ENCODE measurements at places on chromosomes 7 and 10.

- no peak for DNase-seq
Observed at GRCh38 chr7:27576360-27576944, 86.2 kb downstream of the HIBADH start.

- DNase-seq = no peak
Observed at GRCh38 chr10:103569896-103570295, 76.4 kb downstream of the NEURL1 start.

GRCh38 chr10:49115015-49115795 lies at the start of gene VSTM4:
VSTM4 (minus strand) TSS chr10:49115522; CDS start chr10:49115485, 37 bp downstream.
- DNase-seq = no peak

- no peak for DNase-seq
Observed at GRCh38 chr10:114031073-114031972, 12.3 kb upstream of the ADRB1 start.

GRCh38 chr7:17554341-17555015 lies 256.0 kb downstream of the AHR start:
- DNase-seq = no peak

DNA sequence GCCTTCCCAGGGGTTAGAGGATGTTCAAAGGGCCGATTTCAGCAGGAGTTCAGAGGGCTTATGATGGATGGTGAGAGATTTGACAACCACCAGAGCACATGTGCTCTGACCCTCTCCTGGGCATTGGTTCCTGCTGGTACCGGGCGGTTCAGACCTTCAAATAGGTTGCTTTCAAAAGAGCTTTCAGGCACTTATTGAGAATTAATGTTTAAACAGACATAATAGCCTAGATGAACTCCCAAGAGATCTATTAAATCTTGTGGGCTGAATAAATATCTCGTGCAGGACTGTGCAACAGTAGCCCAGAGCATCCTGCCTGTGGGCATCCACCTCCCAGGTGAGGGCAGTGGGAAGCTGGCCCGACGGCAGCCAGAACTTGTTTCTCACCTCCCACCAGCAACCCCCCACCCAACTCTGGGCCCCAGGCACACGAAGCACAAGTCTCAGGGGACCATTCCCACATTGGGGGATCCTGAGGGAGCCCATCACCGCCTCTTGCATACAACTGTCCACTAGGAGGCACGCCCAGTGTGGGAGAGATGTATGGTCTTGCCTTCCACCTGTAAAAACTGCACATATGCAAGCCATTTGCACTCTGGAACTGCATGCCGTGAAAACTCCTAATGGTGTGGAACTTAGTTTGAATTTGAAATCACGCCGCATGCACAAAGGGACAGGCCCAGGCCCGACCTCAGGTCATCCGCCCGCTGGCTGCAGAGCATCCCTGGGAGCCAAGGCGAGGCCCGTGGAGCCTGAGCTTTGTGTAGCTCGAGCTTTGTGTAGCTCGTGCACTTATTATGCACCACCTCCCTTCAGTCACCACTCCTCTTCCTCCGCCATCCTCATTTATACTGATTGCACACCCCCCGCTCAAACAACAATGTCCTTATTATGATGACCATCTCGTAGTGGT lies 147.8 kb downstream of the ADCY1 start:
- no peak for DNase-seq

GRCh38 chr7:129906700-129907099 lies 46.1 kb downstream of the UBE2H start:
- no peak for DNase-seq

- DNase-seq = no peak
Observed at GRCh38 chr7:82578430-82578829, 134.9 kb upstream of the CACNA2D1 start.

GRCh38 chr10:58585435-58585834 lies 72.8 kb downstream of the BICC1 start:
- no peak for DNase-seq

DNA sequence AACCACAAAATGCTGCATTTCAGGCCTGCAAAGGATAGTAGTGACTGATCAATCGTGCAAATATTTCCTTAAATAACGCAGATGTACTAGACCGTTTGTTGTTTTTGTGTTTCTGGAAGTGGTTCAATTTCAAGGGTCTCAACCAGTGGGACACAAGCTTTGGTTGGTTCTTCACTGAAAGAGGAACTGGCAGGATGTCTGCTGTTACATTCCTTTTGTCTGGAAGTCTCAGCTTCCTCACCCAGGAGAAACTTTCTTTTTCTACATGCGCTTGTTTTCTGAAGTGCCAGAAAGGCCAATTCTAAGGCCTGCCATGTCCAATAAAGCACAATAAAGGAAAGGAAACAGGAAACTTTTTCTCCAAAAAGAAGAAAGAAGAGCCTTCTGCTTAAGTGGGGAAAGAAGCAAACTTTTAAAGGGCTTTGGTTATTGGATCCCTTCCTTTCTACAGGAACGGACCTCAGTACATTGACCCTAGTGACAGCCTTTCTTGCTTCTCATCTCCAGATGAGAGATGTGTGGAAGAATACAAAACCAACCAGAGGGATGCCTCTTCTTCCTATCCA lies 4.1 kb downstream of the DKK1 start:
- no peak for DNase-seq

DNA sequence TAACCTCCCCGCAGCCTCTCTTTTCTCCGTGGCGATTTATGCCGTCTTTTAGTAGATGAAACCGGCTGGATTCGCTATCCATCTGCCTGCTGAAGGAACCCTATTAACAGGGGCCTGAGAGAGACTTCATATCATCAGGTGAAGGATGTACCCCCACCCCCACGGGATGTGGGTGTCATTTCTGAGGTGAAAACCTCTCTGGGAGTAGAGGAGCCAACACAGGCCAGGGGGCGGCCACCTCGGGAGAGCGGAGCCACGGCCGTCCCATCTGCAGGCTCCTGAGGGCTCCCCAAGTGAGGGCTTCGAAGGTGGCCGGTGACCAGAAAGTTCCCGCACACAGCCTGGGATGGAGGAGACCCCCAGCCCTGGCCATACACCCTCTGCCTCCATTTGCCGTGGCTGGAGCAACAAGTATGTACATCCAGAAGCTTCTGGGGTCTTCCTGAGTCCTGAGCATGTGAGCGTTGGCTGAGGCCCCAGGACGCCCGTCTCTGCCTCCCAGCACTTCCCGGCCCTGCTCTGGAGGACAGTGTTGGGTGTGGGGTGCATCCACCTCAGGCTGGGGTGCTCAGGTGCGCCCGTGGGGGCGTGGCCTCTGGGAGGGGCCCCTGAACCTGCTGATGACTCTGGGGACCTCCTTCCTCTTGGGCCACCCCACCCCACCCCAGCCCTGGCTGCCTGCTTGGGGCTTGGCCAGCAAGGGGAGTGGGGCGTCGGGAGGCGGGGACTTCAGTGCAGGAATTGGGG lies 84.7 kb downstream of the NKX6-2 start:
- DNase-seq = no peak

DNA sequence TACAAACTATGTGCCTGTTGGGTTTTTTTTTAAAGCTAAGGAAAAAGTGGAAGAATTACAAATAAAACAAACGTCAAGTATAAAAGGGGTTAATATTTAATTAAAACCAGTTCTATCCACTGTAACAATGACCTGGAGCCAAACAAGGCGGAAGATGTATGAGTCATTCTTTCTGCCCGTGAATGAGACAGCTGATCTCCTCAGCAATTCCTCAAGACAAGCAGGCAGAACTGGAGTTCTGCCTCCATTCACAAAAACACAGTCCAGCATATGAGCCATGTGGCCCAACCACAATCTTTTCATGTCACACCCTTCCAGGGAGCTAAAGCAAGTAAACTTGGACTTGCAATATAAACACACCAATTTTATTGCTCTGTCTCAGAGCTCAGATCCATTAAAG lies 8.4 kb downstream of the ETV1 start:
- no peak for DNase-seq

DNA sequence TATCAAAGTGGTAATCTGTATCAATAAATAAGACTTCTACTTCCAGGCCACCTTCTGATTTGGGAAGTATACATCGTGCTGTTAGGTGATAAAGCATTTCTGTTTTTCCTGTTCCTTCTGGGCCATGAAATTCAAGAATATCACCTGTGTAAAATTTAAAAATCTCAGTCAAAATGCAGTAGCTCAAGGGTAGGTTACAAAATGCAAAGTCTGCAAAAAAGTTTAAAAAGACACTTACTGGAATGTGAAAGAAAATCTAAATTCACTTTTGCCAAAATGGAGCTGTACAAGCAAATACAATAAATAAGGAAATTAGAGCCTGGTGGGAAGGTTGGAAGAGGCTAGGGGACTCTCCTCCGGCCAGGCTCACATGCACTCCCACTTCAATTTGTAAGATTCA lies 26.7 kb downstream of the XRCC2 start:
- DNase-seq = no peak

- no peak for DNase-seq
Observed at GRCh38 chr10:129187331-129187730, 279.7 kb upstream of the MGMT start.

DNA sequence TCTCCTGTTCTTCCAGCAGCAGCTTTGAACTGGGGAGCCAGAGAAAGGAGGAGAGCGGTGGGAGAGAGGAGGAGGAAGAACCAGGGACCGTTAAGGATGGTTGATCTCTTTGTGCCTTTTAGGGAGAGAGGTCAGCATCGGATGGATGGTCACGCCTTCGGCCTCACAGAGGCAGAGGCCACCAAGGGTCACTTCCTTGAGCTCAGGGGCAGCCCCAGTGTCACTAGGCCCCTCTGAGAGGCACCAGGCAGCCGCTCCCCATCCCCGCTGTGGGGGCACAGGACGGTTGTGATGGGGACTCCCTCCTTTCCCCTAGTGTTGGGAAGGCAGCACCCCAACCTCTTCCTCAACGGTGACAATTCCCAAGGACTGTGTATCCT lies 121.4 kb downstream of the DNAJB6 start:
- no peak for DNase-seq

GRCh38 chr7:146655928-146656797 lies 539.6 kb downstream of the CNTNAP2 start:
- DNase-seq = no peak

GRCh38 chr10:35136263-35136815 lies 9.7 kb downstream of the CREM start:
- DNase-seq = no peak

- no peak for DNase-seq
Observed at GRCh38 chr10:115214829-115215228, 121.7 kb downstream of the ATRNL1 start.

DNA sequence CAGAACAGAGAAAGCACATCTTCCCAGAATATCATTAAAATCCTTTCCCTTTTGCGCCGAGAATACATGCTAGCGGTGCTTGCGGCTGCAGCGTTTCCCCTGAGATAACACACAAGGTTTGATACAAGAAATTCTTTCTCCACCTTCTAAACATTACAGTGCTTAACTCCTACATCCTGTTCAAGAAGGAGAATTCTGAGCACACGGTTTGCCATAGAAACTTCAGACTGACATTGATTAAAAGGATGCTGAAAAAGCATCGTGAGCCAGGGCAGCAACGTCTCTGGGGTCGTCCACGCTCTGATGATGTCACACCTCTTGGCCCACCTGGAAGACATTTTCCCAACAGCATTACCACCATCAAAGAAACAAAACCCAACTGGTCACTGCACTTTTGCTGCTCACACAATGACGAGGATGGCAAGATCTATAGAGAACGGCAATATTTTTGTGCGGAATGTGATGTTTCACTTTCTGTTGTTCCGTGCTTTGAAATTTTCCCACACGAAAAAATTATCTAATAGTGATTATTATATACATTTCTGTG lies 27.0 kb upstream of the PRSS1 start:
- DNase-seq = no peak

DNA sequence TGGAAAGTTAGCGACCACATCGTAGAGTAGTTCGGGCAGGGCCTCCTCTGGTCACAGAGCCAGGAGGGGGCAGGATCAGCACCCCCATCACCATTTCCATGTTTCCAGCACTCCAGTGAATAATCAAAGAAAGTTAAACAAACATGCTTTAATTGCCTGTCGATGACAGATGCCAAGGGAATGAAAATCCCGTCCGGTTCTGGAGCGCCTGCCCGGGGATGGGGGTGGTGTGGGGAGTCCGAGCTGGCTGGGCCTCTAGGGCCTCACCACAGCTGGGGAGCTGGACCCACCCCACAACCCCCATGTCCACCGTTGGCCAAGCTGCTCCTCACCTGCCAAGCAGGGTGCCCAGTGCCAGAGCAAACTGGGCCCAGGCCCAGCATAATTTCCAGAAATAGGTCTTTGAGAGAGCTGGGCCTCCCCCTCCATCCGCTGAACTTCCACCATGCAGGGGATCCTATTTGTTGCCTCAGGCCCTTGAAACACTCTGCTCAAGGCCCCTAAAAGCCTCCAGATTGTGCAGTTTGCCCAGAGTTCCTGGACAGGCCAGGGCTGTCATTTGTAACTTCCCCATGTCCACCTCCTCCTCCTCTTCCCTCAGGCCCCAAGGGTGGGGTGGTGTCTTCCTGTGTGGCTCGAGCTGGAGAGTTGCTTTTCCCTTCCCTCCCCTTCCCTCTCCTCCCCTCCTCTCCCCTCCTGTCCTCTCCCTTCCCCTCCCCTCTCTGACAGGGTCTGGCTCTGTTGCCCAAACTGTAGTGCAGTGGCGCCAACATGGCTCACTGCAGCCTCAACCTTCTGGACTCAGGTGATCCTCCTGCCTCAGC lies 101.0 kb downstream of the MYL10 start:
- DNase-seq = no peak

- DNase-seq = no peak
Observed at GRCh38 chr10:129521161-129522025, 54.4 kb downstream of the MGMT start.

DNA sequence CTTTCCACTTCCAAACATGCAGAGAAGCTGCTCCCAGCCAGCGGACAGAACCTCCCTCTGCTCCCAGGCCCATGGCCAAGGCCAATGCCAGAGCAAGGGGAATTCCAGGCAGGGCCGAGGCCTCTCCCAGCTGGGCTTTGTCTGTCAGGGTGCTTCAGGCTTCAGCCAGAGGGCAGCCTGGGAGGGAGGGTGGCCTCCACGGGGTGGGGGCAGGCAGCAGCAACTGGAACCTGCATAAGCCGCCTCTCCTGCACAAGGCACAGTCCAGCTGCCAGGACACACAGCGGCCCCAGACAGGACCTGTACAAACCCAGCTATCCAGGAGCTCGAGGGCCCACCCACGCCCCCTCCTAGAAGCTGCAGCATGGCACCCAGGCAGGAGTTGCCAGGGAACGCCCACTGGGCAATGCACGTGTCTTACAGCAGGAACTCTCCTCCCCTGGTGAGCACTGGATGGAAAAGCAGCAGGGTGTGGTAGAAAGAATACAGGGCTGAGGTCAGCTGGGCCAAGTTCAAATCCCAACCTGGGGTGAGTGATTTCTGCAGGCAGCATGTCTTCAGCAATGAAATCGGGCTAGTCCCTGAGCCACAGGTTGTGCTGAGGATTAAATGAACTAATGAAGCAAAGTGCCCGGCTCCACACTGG lies 7.6 kb downstream of the FAM53B start:
- no peak for DNase-seq

- DNase-seq = no peak
Observed at GRCh38 chr10:61039868-61040267, 95.9 kb upstream of the RHOBTB1 start.

DNA sequence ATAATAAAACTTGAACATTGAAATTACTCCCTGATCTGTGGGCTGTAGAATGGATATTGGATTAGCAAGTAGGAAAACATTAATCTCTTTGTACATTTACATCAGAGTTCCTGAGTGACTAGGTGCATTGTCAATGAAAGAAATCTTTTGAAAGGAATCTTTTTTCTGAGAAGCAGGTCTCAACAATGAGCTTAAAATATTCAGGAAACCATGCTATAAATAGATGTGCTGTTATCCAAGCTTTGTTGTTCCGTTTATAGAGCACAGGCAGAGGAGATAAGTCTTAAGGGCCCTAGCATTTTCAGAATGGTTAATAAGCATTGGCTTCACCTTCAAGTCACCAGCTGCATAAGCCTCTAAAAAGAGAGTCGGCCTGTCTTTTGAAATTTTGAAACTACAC lies 41.3 kb upstream of the SLC16A12 start:
- DNase-seq = no peak

Data from activated T-cell treated with anti-CD3 and anti-CD28 coated beads for 4 hours (primary cell).